ENCODE measurements at places on chromosomes 12 and 14.

GRCh38 chr12:102659200-102659911, 179.0 kb upstream of the IGF1 start:
- DNase-seq = no peak

- no peak for DNase-seq
These were observed 19.1 kb upstream of the SYNE2 start for GRCh38 chr14:63833728-63834127.

DNA sequence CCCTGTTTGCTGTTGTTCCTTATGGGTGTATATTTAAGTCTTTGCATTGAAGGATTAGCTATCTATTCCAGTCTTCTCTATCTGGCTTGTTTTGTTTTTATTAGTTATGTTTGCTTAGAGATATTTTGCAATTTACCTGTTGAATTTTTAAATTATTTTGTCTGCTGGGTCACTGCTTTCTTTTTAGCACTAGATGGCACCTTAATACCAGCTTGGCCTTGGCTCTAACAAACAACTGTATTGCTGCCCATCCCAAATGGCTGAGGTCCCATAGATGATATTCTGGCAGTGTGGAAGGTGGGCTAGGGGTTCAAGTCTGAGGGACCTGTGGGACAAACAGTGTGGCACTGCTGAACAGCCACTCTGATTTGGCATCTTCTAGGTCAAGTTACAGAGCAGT, 144.0 kb upstream of the FBXO33 start:
- DNase-seq = no peak

DNA sequence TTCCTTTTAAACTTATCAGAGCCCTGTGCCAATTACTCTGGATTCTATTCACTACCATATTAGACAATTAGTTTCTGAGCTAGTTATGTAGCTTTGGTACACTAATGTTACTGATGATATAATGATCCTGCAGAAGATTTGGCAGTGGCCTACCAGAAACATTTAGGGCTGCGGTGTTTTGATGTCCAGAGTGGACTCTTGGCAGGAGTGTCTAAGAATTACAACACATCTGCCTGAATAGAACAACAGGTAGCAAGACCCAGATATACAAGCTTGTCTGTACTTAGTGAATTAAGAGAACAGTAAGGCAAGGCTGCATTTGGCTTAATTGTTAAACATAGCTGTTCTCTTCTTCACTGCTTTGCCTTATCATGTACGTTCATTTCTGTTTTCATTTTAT, 691.6 kb upstream of the FBXO33 start:
- peak; percentile 16 for DNase-seq

DNA sequence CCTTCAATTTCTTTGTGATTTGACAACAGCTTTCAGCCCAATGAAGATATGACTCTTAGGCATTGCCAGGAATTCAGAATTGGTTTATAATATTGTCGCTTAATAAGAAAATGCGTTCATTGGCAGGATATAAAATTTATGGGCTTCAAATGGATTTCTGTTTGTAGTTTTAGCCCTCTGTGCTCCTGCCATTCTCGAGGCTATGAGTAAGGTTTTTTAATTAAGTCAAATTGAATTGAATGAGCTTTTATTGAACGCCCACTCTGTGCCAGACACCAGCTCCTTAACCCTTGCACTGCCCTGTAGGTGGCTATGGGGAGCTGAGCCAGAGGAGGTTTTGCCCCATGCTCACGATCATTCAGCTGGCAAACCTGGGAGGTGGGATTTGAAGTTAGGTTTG, 115.1 kb downstream of the SLC25A47 start:
- no peak for DNase-seq

DNA sequence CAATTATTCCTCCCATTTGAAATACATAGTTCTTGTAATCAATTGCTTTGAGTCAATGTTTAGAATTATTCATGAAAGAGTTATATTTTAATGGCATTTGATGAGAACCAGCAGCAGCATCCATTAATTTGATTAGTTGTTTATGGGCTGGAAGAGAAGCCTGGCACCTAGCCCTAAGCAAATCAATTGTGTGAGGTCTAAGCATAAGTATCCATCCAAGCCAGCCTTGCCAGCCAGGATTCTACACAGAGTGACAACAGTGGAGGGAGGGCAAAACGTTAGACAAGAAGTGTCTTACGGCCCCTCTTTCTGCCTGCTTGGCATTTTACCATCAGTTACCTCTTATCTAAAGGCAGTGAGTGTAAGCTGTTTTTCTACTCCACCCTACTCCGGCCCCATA, 478.5 kb downstream of the NELL2 start:
- no peak for DNase-seq

GRCh38 chr12:123237646-123238329, 4.6 kb downstream of the MTRFR start:
- peak; percentile 22 for DNase-seq

DNA sequence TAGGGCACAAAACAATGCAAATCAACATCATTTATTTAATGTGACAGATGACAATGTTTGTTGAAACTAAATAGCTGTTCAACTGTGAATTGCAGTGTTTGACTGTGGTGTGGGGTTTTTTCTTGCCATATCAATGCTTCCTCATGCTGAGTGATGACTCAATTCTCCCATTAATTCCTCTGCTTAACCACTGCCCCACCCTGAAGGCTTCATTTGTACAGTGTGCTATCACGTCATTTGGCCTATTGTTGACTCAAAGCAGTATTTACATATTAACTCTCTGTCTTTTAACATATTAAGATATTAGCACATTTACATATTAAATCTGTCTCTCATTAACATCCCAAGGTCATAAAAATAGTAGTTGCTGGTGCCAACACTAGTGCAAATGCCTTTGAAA, 164.8 kb upstream of the NRXN3 start:
- peak; percentile 93 for DNase-seq

GRCh38 chr12:62959745-62960144, 24.8 kb upstream of the PPM1H start:
- no peak for DNase-seq

DNA sequence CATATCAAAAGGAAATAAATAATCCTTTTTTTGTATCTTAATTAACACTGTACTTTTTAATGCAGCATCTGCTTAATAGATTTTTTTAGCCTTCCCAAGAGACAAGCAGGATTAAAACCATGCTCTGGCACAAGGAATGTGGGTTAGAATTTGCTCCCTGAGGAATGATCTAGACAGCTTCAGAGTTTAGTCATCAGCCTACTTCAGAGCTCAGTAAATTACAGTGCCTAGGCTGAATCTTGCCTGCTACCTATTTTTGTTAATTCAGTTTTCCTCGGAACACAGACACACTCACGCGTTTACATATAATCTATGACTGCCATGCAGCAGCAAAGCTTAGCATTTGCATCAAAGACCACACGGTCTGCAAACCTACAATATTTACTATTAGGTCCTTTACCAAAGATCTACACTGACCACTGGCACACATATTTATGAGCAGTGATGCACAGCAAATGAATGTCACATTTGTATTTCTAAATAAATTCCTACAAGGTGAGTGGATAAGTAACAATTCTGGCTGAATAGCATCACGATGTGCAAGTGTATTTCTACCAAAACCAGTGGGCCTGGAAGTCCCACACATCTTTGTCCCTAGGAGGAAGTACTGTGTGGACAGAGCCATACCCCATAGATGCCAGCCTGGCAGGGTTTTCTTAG, 309.8 kb upstream of the TMEM132C start:
- peak; percentile 70 for DNase-seq

DNA sequence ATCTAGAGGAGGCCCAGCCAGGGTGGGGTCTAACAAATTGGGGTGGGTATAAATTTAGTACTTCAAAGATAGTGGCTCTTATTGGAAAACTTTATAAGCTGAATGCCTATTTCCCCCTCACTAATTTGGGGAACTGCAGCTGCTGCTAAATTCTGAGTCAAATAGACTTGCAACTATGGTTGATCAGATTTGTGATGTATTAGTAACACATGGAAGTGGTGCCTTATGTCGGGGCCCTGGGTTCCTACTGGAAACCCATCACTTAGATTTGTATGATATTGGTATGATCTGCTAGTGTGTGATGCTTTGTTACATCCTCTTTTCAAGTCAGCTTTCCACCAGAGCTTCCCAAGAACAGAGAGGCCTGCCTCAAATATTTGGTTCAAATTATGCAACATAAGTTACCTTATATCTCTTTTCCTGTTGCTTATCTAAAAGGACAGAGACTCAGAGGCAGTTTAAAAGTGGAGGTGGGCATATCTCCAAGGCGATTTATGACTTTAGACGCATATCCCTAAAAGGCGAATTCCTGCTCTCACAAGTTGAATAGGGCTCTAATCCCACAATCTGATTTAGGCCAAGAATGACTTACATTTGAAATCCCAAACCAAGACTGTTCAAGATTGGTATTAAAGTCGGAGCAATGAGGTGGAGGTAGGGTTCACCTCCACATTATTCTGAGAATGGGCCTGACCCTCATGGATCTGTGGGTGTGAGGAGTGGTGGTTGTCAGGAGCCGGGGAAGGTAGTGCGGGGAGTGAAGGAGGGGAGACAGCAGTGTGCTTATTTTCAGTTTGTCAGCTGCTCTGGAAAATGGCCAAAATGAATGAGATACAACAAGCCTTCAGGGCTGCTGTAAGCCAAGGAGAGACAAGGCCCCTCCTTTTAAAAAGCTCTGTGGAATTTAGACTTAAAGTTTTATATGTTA, 425.8 kb downstream of the RAD51B start:
- peak; percentile 67 for DNase-seq

DNA sequence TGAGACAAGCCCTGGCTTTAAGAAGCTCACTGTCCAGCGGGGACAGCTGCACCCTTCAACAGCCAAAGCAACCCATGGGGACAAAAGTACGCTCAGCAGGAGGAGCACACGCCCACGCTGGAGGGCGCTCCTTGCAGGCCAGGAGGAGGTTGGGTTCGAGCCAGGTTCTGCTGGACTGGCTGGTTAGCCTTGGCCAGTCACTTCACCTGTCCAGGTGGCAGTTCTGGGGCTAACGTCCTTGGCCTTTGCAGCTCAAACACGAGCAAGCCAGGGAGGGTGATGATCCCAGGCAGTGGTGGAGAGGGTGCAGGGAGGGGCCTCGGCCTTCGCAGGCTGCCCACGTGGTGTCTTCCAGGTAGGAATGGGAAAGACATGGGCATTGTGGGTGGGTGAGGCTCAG, 13.1 kb downstream of the CHGA start:
- DNase-seq = no peak

GRCh38 chr14:69314327-69314726, 54.4 kb downstream of the GALNT16 start:
- no peak for DNase-seq

GRCh38 chr14:79009286-79009685, 839.1 kb downstream of the NRXN3 start:
- DNase-seq = peak; percentile 72

DNA sequence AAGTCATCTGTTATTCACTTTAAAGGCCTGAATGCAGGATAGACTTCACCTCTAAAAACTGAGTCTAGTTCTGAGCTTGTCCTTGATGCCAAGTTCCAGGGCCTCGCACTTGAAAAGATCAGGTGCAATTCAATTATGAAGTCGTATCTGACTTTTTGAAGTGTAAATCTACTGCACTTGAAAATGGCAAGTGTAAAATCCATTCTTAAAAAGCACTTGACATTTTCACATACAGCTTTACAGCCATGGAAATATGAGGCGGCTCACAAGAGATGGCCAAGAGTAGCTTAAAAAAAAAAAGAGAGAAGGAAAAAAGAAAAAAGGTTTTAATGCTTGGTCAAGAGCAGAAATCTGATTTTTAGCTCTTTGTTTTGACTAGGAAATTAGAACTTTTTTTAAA, 172.5 kb downstream of the GXYLT1 start:
- no peak for DNase-seq

- DNase-seq = no peak
These were observed 65.0 kb downstream of the HECTD1 start for GRCh38 chr14:31142455-31143087.

DNA sequence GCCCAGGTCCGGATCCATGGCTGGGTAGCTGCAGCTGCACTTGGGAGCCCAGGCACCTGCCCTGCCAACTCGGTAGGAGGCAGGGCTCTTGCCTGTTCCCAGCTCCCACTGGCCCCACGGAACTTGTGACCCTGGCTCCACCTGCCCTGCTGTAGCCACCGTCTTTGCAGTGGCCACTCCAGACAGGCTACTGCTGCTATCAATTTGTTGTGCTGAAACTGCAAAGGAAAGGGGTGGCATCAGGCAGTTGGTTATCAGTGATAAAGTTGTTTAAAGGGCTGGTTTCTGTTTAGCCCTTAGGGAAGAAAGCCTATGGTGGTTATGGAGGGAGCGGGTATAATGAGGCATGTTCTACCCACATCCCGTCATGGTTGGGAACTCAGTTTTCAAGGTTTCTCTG, 32.1 kb upstream of the ARID2 start:
- no peak for DNase-seq

- DNase-seq = no peak
These were observed 47.6 kb downstream of the SLC8B1 start for GRCh38 chr12:113287146-113287898.

DNA sequence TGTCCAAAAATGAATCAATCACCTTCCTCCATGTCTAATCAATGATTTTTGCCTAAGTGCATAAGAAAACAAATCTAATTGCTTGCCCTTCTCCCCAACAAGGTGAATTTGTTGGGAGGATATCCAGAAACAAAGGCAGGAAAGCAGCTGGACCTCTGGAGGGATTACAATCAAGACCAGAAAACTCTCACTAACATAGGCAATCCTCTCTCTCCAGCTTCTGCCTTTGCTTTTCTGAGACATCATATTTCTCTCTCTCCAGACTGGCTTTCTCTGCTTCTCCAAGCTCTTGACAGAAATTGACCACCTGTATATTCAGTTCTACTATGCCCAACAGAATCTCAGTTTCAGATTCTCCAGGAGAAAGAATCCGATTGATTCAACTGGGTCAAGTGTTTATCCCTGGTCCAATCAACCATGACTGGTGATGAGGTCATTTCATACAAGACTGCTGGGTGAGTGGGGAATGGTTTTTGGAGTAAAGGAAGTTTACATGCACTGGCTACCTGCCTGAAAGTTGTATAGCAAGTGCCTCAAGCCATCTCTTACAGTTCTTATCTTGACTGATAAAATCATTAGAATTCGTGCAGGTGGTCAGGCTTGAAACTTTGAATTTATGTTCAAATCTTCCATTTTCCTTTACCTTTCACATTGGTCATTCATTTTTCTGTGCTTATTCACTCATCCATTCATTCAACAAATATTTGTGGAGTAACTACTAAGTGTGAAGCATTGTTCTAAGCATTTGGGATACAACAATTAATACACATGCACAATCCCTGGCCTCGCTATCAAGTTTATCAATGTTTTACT, 22.2 kb upstream of the CFAP54 start:
- peak; percentile 55 for DNase-seq

Measured in astrocyte (in vitro differentiated cells and primary cell).